ENCODE measurements at places on chromosomes 2 and 18.

DNA sequence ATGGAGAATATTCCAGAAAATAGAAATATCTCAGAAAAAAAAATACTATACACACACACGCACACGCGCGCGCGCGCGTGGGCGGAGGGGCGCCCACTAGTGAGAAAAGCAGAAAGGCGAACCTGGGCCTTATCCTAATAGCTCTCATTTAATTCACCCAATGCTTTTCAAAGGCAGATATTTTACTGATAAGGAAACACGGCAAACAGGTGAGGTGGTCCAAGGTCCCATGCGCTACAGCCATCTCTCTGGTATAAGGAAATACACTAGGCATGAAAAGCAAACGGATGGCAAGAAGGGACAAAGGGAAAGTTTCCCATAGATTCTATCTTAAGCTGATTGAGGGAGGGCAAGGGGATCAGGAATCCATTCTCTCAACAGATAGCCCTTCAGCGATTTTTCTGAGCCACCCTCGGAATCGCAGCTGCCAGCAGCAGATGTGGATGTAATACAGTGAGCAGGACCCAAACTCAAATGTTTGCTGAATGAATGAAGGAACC lies 136.7 kb downstream of the TMEM247 start:
- no peak for DNase-seq

DNA sequence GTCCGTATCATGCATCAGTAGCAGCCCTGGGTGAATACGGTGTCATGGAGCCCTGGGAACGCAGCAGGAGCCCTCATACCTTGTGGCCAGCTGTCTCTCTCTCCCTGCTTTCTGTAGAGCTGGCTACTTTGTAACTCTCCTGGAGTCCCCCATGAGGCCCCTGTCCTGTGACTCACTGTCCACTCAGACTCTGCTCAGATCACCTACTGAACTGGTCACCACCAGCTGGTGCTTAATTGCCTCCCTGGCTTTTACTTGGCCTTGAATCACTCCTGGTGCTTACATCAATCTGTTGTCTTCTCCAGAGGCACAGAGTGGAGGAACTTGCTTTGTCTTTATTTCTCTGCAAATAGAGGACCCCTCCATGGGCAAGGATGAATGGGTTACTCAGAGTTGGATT lies 172.7 kb downstream of the HRH4 start:
- DNase-seq, result no peak

DNA sequence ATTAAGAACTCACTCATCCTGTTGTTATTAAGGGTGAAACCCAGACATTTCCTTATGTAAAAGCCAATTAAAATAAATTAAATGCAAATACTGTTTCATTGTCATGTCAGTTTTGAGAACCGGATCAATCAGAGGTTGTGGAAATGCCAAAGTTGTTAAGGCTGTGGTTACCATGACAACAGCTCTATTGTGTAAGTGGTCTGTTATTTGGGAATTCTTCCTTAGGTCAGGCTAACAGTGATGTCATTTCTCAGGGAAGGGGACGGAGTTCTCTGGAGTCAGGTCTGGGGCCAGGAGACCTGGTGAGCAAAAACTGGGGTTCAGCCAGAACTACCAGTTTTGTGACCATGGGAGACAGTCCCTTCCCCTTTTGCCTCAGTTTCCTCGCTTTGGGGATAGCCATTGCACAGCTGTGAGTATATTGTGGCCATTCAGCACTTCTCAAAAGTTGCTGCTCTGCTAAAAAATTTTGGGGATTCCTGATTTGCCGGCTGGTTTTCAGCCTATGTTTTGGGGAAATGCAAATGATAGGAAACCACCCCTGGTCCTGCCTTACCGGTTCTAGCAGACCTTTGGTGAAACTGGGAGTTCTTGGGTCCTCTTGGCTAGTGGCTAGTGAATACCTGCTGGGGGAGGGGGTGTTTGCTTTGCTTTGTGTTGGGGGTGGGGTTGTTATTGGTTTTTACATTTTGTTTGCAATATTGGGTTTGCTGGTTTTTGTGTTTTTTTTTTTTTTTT lies 21.6 kb downstream of the HPCAL1 start:
- DNase-seq, result no peak

DNA sequence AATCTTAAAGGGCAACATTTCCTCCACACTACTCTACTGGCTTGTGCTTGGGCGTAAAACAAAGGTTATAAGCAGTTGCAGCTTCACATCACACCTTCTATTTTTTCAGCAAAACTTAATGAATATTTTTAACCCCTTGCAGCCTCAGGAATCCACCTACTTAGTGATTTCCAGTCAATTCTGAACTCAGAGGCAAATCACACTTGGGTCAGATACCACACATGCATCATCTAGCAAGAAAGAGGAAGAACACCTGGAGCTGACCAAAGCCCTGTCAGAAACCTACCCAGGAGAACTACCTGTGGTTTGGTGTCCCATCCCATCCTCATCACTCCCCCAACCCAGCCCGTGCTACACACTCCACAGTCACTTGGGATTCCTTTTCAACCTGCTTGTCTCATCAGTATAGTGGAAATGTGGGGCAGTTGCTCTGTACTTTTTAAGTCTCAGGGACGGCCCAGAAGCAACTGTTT lies 25.5 kb downstream of the PIAS2 start:
- no peak for DNase-seq

- DNase-seq, result no peak
These were observed 161.3 kb upstream of the SMAD7 start for GRCh38 chr18:49112031-49112430.

- DNase-seq, result no peak
These were observed 139.5 kb upstream of the LRATD1 start for GRCh38 chr2:14492920-14493503.

GRCh38 chr18:58996131-58996641 lies 131.5 kb downstream of the ZNF532 start:
- DNase-seq, result no peak

DNA sequence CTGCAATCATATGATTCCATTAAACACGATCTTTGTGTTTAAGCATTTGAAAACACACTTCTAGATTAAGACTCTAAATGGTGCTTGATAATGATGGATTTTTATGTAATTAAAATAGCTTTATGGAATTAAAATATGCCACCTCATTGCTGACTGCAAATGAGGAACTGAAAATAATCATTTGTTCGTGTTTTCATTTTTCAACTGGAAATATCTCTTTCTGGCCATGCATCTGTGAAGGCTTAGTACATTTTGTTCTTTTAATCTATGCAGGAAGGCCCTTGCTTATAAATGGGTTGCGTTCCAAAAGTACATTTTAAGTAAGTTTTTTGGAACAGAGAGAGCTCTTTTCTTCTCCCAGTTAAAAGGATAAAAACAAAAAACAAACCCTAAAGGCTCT lies 125.5 kb downstream of the MC4R start:
- DNase-seq, result no peak

DNA sequence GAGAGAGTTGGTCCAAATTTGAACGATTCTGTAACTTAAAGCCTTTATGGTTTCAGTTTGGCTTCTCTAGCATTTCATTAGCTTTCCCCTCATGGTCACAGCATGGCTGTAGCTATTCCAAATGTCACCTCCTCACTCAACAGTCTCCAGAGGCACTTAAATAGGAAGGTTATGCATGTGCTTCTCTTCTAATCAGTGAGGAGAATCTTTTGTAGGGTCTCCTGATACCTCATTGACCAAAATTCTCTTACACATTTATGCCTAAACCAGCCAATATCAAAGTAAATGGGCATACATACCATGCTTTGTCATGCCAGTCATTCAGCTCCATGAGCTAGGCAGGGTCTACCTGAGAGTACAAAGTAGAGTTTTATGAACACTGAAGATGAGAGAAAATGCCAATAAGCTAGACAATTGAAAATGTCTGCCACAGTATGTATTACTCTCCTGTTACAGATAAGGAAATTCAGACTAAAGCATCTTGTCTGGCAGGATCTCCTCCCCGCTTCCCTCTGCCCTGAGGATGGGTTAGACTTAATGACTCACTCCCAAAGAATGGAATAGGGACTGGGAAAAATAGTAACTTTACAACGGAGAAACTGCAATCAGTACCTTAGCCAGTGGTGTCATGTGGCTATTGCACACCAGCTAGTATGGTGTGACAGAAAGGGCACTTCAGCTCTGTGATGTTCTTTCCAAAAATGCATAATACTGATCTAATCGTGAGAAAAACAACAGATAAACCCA lies 15.4 kb downstream of the DSG2 start:
- DNase-seq, result no peak

DNA sequence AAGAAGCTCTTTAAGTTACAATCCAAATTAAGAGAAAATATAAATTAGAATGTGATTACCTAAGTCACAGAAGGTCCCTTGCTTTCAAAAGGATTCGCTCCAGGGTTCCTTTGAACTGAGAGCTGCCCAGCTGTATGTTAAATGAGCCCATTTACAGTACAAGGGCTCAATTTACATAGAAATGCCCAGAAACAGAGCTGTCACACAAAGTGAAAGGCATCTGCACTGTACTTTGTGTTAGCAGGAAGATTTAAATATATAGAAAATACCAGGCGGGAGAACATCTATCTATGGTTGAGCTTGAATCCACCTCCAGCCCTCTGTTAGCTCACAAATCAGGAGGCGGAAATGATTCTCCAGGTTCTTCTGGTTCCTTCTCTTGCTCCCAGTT lies 272.9 kb downstream of the PAX3 start:
- no peak for DNase-seq

- DNase-seq, result no peak
These were observed 78.8 kb downstream of the FHOD3 start for GRCh38 chr18:36376361-36376760.

DNA sequence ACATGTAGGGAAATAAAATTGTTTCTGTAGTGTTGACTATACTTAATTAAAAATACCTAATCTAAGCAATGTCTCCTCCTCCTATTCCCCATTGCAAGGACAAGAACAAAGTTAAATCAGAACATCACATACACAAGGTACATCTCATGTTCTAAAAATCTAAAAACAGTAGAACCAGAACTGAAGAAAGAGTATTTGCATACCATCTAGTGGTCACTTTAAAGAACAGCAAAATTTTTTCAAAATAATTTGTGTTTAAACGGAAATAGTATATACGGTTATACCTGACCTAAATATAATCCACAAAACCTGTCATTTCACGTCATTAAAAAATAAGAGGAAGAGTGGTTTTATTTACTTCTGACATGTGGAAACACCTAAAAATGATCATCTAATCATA lies 294.3 kb upstream of the KCNH7 start:
- DNase-seq, result no peak
